ENCODE measurements at places on chromosomes 3 and 15.

- no peak for DNase-seq
These were observed 65.2 kb downstream of the ATP13A5 start for GRCh38 chr3:193313061-193313958.

DNA sequence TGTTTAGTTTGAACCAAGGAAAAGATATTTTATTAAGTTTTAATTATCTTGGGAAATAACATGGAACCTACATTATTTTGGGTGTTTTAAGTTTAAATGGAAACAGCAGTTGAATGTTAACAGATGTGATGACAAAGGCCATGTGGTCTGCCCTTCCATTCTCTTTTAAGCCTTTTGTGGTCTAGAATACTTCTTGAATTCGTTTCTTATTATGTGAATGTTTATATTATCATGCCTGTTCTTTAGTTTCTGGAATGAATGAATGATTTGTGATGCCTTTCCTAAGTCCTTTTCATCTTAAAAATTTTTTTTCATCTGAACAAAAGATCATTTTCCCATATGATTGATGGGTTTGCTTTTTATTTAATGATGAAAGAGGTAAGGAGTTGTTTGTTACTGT, 44.6 kb downstream of the SNRK start:
- DNase-seq: no peak

DNA sequence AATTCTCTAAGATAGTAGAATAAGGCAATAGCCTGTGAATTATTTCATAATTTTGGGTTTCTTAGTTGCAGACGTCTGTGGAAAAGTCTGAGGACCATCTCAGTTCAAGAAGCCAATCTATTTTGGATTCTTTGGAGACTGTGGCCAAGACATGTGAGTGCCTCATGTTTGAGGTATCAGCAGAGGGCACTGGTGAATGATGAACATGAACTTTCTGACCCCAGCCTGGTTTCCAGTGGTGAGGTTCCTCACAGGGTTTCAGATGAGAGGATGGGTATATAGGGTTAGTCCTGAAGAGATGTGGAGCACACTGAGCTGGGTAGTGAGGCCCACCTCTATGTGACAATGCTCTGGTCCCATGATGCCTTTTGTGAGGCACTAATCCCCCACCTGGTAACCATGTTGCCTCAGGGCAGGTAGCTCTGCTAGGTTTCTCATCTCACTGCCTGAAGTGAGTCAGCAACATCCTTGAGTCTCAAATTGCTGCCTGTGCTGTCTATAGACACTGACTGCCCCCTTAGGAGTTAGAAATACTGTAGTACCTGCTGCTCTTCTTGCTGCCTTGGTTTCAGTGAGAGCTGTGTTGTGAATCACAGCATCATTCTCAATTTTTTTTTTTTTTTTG, 32.3 kb downstream of the C3orf62 start:
- no peak for DNase-seq

GRCh38 chr3:32621466-32621865, 50.8 kb upstream of the DYNC1LI1 start:
- no peak for DNase-seq

DNA sequence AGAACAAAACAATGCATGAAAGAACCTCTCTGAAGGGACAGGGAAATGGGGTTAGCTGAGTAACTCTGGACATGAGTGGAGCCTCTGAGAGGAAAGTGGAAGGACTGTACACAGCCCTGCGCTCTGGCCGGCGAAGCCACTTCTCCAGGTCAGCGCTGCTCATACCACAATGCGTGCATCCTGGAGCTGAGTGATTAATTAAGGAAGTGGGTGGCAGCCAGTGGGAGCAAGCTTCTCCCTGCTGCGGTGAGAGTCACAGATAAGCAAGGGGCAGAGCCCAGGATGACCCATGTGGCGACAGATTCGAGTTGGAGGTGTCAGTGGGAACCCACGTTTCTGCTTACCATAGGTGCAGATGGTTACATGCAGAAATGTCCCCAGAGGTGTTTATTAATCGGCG, 48.0 kb downstream of the KLF15 start:
- DNase-seq: no peak

- DNase-seq: no peak
These were observed 4.7 kb upstream of the RPS17 start for GRCh38 chr15:82545002-82545401.

- no peak for DNase-seq
These were observed 61.3 kb downstream of the CYP19A1 start for GRCh38 chr15:51277101-51277500.

GRCh38 chr3:57992452-57993213, 15.6 kb upstream of the FLNB start:
- DNase-seq: no peak

GRCh38 chr15:38532728-38533127, 31.9 kb downstream of the RASGRP1 start:
- no peak for DNase-seq

DNA sequence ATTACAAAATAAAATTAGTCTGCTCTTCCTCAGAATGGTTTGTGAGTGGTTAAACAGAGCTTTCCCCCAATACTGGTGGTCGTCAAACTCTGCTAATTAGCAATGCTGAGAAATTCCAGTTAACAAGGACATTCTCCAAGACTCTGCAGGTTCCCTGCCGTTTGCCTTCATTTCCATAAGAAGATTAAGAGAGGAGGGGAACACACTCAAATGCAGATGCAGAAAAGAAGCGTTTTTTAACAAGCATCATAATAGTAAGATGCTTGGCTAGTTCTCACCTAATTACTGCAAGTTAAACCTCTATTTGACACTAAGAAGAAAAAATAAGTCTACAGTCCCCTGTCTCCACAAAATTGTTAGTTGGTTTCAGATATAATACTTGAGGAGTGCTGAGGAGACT, 3.7 kb upstream of the SOX2 start:
- DNase-seq: no peak

DNA sequence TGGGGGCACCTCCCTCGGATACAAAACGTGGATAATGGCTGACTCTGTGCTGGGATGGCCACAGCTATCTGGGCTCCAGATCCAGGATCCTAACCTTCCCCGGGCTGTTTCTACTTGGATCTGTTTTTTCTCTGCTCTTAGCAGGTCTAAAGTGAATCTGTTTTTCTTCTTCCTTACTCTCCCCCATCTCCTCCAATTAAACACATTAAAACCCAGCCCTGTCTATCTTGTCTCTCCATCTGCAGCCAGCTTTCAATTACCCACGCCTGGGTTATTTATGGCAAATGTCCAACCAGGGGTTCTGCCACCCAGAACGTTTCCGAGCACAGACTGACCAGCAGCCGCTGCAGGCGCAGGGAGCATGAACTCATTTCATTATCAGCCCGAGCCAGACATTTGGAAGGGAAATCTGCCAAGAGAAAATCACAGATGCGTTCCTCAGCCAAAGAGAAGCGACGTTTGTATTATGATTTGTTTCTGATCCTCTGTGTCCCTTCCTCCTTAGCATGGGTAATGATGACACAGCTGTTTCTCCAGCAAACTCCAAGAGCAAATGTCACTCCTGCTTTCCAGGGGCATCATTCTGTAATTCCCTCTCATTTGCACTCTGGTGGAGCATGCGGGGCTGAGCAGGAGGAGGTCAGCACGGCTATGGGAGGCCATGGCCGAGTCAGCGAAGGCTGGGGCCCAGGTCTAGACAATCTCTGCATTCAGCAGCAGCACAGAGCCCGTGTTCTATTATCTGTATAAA, 42.0 kb downstream of the UMPS start:
- no peak for DNase-seq

- no peak for DNase-seq
These were observed 618.5 kb upstream of the BCHE start for GRCh38 chr3:166455744-166456143.

DNA sequence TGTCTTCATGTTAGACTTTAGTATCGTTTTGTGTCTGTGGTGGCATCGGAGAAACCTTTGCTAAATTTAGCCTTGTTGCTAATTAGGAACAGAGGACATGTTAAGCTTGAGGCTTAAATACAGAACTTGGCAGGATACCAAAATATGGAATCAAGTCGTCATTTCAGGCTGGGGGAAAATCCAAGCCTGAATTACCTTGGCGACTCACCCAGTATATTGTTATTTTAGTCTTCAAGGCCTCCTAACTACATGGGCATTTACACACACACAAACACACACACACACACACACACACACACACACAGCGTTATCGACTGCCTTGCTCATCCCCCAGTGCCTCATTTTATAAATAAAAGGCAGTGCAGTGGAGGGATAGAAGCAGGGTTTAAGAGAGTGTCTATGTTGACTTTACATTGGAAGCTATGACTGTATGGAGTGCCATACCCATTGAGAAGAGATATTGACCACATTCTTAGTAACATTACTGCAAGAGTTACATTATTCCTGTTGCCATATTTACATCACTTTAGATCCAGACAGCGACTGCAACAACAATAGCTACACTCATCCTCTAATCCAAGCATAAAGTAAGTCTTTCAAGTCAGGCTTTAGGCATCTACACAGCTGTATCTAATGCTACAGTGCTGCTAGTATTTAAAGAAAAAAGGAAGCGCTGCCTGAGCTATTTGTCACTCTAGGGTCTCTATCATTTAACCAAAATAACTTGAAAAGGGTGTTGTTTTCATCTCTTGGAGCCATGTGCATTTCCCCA, 210.8 kb upstream of the SEMA6D start:
- no peak for DNase-seq

- DNase-seq: peak; percentile 78
These were observed 169.0 kb downstream of the GHSR start for GRCh38 chr3:172279191-172279640.

DNA sequence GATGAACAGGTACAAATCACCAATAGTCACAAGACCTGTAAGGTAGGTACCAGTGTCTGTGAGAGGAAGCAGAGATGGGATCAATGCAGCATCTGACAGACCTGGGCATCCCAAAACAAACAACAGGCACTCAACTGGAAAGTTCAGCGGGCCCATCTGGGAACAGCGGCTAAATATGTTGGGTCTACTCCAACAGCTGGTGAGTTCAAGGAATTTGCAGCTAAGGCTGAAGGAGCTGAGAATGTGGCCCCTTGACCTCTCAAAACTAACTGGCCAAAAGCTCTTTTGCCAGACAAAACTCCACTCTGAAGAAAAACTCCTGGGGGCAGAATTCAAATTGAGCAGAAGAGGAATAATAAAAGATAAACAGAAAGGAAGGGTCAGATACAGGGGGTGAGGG, 24.4 kb downstream of the AVEN start:
- DNase-seq: no peak

DNA sequence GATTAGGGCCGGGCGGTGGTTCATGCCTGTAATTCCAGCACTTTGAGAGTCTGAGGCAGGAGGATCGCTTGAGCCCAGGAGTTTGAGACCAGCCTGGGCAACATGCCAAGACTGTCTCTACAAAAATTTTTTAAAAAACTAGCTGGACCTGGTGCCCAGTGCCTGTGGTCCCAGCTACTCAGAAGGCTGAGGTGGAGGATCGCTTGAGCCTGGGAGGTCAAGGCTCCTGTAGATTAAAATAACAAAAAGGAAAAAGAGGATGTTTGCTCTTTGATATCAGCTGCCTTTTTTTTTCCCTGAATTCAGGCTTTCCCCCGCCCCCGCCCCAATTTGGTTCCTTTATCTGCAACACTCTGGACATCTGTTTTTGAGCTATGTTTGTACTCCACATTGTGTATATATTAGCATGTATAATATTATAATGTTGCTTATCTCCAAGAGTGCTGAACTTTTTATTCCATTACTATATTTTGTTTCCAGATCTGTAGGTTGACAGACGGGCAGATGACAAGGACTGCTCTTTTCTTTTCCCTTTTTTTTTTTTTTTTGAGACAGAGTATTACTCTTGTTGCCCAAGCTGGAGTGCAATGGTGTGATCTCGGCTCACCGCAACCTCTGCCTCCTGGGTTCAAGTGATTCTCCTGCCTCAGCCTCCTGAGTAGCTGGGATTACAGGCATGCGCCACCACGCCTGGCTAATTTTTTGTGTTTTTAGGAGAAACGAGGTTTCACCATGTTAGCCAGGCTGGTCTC, 4.6 kb downstream of the SNAP23 start:
- no peak for DNase-seq

DNA sequence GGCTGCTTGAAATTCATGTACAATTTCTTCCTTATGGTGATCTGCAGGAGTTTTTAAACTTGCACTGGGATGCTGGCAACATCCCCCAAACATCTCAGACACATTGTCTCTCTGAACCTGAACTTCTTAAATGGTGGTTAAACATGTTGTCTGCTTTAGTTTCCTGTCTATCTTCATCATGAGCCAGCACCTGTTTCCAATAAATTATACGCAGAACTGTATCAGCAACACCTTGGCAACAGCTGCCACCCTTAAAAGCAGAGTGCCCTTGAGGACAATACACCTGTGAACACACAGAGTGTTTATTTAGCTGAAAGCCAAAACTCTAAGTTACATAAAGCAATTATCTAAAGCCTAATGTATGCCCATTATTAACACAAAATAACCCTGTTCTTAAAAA, 242.9 kb downstream of the WNT5A start:
- peak; percentile 83 for DNase-seq

DNA sequence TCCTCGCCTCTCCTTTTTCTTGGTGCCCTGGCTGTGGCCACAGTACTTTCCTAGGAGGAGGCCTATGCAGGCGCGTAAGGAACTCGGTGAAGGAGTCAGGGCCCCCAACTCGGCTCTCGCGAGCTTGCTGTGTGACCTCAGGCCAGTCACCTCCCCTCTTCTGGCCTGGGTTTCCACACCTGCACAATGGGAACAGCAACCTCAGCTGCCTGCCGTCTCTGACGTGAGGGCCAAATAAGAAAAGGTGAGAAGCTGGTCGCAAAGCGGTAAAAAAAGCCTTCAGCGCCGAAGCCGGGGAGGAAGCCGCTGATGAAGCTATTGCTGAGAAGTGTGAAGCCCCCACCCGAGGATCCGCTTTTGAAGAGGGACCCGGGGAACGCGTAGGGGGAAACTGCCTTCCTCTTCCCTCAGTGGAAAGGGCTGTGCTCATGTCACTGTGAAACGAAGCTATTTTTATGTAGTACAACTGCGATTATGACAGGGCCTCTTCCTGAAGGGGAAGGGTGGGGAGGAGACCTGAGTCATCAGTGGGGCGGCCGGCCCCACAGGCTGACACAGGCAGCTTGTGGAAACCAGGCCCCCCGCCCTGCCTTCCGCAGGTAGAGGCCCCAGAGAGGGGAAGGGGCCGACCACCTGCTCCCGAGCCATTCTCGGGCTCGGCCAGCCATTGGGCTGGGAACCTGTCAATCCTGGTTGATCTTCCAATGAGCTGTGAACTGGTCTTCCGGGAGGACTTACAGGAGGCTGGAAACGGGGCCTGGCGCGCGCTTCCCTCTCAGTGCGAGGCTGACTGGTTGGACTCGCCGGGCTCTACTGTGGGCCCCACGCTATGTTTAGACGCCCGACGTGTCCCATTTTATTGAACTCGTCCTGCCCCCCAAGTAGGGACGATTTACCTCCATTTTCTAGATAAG, 18.0 kb upstream of the ANKDD1A start:
- no peak for DNase-seq

DNA sequence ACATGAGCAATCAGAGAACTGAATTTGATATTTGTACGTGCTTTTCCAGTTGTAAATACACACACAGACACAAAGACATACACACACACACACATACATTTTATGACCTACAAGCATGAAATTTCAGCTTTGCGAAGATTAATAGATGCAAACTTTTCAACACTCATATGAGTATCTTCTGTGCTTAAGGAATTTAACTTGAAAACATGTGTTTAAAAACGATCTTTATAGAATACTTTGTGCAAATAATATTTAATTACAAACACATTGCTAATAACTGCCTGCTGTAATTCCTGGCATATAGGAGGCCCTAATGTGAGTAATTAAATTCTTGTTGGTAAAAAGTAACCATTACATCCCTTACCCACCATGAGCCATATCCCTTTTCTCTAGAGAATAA, 107.7 kb upstream of the PLSCR5 start:
- DNase-seq: no peak

- no peak for DNase-seq
These were observed 27.9 kb upstream of the SCN10A start for GRCh38 chr3:38843898-38844297.
